ENCODE measurements at places on chromosomes 5 and 9. TPM values are rescaled to one million over a fixed set of nuclear protein-coding genes. Genes with fewer than 3 reads are reported as not detected.

- no peak for DNase-seq
Measured at GRCh38 chr9:95055851-95056551, 261.5 kb downstream of the FANCC start.

INSL6 gene
- not detected for total RNA-seq

DNA sequence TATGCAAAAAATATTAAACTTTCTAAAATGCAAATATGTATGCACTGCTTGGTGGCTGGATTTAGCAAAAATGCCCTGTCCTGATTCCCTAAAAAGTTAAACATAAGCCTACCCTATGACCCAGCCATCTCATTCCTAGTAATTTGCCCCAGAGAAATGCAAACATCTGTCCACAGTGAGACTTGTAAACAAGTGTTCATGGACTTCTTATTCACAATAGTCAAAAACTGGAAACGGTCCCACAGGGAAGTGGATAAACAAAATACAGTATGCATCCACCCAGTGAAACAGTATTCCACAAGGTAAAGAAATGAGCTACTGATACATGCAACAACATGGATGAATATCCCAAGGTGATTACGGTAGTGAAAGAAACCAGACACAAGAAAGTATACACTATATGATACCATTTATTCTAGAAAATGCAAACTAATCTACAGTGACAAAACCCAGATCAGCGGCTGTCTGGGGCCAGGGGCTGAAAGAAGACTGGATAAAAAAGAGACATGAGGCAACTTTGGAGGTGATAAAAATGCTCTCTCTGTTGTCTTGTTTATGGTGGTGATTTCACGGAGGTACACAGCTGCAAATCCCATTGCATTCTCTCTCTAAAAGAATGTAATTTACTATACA lies 277.3 kb downstream of the GLIS3 start:
- DNase-seq = no peak

- no peak for DNase-seq
Measured at GRCh38 chr9:5112109-5112592, 73.3 kb downstream of the INSL6 start.

Data from foreskin keratinocyte (primary cell).